SJSA1 (cell line): ENCODE measurements at places on chromosomes 6 and 20.

DNA sequence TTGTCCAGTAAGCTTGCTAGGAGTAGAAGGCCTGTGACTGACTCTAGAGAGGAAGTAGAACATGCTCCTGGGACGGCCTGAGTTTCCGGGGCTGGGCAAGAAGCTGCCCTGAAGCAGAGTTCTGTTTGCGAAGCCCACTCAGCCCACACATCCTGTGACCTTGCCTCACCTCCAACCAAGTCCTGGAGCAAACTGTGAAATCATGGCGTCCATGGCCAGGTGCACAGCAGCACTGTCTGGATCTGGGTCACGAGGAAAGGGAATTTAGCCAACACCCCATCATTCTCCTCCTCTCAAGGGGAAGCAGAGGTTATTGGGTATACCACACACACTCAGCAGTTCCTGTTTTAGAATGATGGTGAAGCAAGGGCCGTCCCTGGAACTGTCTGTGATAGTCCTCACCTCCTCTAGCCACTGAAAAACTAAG, 87.5 kb downstream of the CRYBG1 start:
- H3K27ac ChIP-seq: no peak overlapping the region
- DNase-seq: no peak
- H3K36me3 ChIP-seq: no peaks in the 10 kb centered on the region
- peaks cover 8% of the 10 kb centered on the region for H3K27me3 ChIP-seq

GRCh38 chr6:160798625-160799024, 96.6 kb downstream of the PLG start:
- H3K36me3 ChIP-seq: no peaks in the 10 kb centered on the region
- H3K27ac ChIP-seq: no peak overlapping the region
- DNase-seq: no peak
- H3K27me3 ChIP-seq: no peaks in the 10 kb centered on the region
- H3K4me1 ChIP-seq: no peaks in the 10 kb centered on the region

DNA sequence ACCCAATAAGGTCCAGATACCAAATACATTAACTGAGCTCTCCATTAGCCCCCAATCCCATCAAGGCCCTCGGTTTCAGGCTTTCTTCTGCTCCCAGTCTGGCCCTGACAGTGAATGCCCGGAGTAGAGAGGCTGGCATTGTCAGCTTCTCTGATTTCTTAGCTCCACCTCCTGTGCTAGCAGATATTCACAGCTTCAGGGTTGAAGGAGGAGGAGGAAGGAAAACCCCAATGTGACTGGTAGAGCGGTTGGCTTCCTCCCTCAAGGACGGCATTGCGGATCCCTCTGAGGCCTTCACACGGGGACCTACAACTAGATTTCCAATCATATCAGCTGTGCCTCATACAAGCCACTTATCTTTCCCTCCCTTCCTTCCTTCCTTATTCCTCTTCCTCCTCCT, 164.1 kb upstream of the SYNDIG1 start:
- H3K36me3 ChIP-seq: no peaks in the 10 kb centered on the region
- no peak overlapping the region for H3K4me3 ChIP-seq
- H3K27ac ChIP-seq: no peak overlapping the region
- H3K27me3 ChIP-seq: peaks cover 5% of the 10 kb centered on the region; the same call in 1 of the 2 replicates
- no peaks in the 10 kb centered on the region for H3K4me1 ChIP-seq

DNA sequence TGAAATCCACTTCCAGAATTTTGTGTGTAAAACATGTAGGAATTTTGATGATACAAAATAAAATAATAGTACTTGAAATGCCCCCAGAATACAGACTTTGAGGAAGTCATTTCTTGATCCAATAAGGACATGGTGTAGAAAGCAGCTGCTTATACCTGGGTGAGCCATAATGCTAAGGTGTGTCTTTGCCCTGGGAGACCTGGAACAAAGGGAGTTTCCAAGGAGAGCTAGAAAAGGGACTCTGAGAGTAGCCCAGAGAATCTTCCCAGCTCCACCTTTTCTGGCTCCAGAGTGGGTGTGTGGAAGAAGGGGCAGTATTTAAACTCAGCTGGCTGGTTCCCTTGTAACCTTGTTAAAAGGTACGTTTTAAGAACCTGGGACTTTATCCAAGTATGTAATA, 77.7 kb downstream of the SOBP start:
- H3K4me3 ChIP-seq: no peak overlapping the region
- no peak overlapping the region for H3K27ac ChIP-seq
- no peak for DNase-seq

DNA sequence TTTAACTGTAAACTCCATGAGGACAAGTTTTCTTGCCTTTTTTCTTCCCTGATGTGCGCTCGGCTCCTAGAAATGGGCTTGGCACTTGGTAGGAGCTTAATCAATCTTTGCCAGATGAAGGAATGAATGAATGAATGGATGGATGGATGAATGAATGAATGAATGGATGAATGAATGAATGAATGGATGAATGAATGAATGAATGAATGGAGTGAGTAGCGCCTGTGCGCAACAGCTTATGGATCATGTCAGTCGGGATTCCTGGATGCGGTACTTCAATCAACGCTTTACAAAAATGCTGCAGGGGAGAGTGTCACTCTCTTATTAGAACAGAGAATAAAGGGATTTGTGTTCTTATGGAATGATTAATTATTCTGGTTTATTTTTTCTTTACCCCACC, 267.3 kb downstream of the TFAP2C start:
- H3K27me3 ChIP-seq: peaks cover 28% of the 10 kb centered on the region
- no peaks in the 10 kb centered on the region for H3K4me1 ChIP-seq
- no peak overlapping the region for H3K4me3 ChIP-seq
- no peaks in the 10 kb centered on the region for H3K36me3 ChIP-seq

DNA sequence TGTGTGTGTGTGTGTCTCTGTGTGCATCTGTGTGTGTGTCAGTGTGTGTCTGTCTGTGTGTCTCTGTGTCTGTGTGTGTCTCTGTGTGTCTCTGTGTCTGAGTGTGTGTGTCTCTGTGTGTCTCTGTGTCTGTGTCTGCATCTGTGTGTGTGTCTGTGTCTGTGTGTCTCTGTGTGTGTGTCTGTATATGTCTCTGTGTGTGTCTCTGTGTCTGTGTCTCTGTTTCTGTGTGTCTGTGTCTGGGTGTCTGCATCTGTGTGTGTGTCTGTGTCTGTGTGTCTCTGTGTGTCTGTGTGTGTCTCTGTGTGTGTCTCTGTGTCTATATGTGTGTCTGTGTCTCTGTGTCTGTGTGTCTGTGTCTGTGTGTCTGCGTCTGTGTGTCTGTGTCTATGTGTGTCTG, 207.8 kb downstream of the TAF4 start:
- no peak overlapping the region for H3K27ac ChIP-seq
- peaks cover 7% of the 10 kb centered on the region for H3K27me3 ChIP-seq
- H3K36me3 ChIP-seq: no peaks in the 10 kb centered on the region
- H3K4me1 ChIP-seq: no peaks in the 10 kb centered on the region

GRCh38 chr20:6663104-6663503, 104.4 kb upstream of the BMP2 start:
- no peaks in the 10 kb centered on the region for H3K27me3 ChIP-seq
- no peak overlapping the region for H3K4me3 ChIP-seq
- no peak for DNase-seq
- no peak overlapping the region for H3K27ac ChIP-seq

GRCh38 chr6:29917857-29918256, 24.5 kb upstream of the HLA-A start:
- H3K27me3 ChIP-seq: peaks cover 9% of the 10 kb centered on the region; the same call in 1 of the 2 replicates
- no peak overlapping the region for H3K4me3 ChIP-seq
- no peaks in the 10 kb centered on the region for H3K4me1 ChIP-seq
- no peak overlapping the region for H3K27ac ChIP-seq
- DNase-seq: no peak

DNA sequence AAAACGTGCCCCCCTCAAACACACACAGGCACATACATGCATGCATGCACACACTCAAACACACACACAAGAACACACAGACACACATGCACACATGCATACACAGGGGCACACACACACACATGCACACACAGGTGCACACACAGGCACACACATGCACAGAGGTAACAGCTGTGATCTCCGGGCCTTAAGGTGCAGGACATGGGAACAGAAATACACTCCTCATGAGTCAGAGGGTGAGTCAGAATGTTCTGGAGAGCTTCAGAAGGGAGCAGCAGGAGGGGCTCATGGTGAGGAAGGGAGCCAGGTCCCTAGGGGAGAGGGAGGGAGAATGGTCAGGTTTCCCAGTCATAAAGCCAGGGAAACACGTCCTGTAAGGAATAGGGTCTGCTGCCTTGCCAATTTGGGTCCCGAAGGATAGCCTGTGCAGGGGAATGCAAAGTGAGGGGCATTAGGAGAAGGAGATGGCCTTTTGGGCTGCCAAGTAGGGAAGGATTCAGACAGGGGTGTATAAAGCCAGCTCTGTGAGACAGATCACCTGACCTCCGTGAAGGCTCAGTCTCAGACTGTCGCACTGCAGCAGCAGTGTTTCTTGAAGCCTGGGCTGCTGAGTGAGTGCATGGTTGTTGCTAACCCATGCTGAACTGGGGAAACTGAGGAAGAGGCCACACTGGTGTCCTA, 123.9 kb downstream of the MAFB start:
- DNase-seq: no peak
- H3K27ac ChIP-seq: no peak overlapping the region
- H3K4me3 ChIP-seq: no peak overlapping the region
- no peaks in the 10 kb centered on the region for H3K36me3 ChIP-seq

DNA sequence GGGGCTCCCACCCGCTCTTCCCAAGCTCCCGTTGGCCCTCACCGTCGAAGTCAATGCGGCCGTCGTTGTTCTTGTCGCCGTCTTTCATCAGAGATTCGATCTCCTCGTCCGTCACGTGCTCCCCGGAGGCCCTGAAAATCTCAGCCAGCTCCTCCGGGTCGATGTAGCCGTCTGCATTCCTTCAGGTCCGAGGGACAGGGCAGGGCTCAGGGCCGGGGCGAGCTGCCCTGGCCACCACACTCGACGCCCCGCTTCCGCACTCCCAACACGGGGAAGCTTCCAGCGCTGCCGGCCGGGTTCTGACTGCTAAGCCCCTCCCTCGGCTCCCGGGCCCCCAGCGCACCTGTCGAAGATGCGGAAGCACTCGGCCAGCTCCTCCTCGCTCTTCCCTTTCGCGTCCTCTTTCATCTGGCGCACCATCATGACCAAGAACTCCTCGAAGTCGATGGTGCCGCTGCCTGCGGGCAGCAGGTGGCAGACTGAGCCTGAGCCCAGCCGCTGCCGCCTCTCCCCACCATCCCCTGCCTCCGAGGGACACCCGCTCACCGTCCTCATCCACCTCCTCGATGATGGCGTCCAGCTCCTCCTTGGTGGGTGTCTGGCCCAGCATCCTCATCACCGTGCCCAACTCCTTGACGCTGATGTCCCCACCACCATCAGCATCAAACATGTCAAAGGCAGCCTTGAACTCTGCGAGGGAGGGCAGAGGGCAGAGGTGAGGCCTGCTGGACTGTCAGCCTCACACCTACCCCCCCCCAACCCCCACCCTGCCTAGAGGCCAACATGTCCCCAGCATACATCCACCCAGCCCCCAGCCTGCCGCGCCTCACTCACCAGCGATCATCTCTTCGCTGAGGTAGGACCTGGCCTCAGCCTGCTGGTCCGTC, 2.9 kb downstream of the TNNC2 start:
- H3K36me3 ChIP-seq: no peaks in the 10 kb centered on the region
- peaks cover 13% of the 10 kb centered on the region for H3K27me3 ChIP-seq
- H3K4me3 ChIP-seq: no peak overlapping the region
- no peak overlapping the region for H3K27ac ChIP-seq

DNA sequence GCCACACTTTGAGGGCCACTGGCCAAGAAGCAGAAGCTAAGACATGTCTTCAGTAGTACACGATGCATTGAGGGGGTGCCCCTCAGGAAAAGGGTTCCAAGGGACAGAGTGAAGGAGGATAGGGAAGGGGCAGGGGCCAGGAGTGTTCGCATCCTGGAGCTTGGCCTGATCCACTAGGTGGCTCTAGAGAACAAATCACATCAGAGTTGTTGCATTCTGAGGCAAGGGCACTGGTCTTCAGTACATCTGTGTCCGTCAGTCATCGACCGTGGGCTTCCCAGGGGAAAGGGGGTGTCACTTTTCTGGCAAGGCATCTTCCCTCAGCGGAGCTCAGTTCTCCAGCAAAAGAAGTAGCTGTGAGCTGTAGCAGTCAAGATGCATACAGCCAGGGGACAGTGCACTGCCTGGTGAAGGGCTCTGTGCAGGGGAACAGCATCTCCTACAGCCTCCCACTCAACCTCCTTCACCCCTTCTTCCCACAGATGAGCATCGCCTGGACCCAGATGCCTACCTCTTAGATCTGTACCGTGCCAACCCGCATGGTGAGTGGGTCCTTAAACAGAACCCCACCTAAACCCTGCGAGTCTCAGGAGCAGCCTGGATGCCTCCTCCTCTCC, 47.8 kb downstream of the ARHGAP40 start:
- no peaks in the 10 kb centered on the region for H3K36me3 ChIP-seq
- H3K27ac ChIP-seq: no peak overlapping the region
- no peak overlapping the region for H3K4me3 ChIP-seq
- no peak for DNase-seq
- H3K4me1 ChIP-seq: peaks cover 6% of the 10 kb centered on the region; the same call in 1 of the 2 replicates

GRCh38 chr6:145587334-145587733, 148.0 kb downstream of the EPM2A start:
- no peak for DNase-seq
- H3K27ac ChIP-seq: no peak overlapping the region
- H3K4me3 ChIP-seq: no peak overlapping the region
- H3K4me1 ChIP-seq: no peaks in the 10 kb centered on the region
- H3K36me3 ChIP-seq: no peaks in the 10 kb centered on the region

GRCh38 chr6:163790266-163790840, 375.8 kb downstream of the QKI start:
- no peak overlapping the region for H3K4me3 ChIP-seq
- no peaks in the 10 kb centered on the region for H3K36me3 ChIP-seq
- DNase-seq: no peak
- no peaks in the 10 kb centered on the region for H3K27me3 ChIP-seq

DNA sequence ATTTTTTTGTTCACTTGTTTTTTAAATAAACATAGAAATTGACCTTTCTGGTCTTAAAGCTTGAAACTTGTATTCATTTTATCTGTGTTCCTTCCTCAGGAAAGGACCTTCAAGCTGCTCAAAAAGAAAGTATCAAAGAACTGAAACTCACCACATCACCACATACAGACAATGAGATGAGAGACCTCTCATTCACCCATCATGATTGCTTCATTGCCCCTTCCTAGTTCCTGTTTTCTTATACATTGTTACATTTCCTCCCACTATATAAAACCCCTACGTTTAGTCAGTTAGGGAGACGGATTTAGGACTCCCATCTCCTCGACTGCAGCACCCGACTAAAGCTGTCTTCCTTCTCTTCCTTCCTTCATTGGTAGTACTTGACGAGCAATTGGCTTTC, 180.5 kb upstream of the OPRM1 start:
- no peak overlapping the region for H3K27ac ChIP-seq
- H3K4me3 ChIP-seq: no peak overlapping the region
- H3K27me3 ChIP-seq: no peaks in the 10 kb centered on the region
- DNase-seq: no peak

DNA sequence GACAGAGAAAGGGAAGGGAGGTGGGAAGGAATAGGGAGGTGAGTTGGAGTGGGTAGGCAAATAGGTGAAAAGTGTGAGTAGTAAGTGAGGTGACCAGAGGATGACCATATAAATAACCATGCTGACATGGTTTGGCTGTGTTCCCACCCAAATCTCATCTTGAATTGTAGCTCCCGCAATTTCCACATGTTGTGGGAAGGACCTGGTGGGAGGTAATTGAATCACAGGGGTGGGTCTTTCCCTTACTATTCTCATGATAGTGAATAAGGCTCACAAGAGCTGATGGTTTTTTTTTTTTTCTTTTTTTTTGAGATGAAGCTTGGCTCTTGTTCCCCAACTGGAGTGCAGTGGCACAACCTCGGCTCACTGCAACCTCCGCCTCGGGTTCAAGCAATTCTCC, 21.5 kb upstream of the SMIM13 start:
- H3K27me3 ChIP-seq: no peaks in the 10 kb centered on the region
- DNase-seq: no peak
- no peak overlapping the region for H3K27ac ChIP-seq
- H3K4me3 ChIP-seq: no peak overlapping the region
- H3K36me3 ChIP-seq: no peaks in the 10 kb centered on the region
